Right atrium auricular region (tissue), 2 donors: ENCODE measurements at places on chromosomes 12 and 14.

- H3K4me3 ChIP-seq = no peak overlapping the region
- no peak overlapping the region for H3K27ac ChIP-seq
- H3K27me3 ChIP-seq = no peaks in the 10 kb centered on the region
- no peak for DNase-seq
- H3K4me1 ChIP-seq = no peaks in the 10 kb centered on the region
- no peaks in the 10 kb centered on the region for H3K36me3 ChIP-seq
These were observed 3.9 kb downstream of the RNASE11 start for GRCh38 chr14:20583908-20584307.

- H3K4me1 ChIP-seq = no peaks in the 10 kb centered on the region
- H3K36me3 ChIP-seq = no peaks in the 10 kb centered on the region
- H3K27ac ChIP-seq = peak overlapping the region; percentile 80
- H3K4me3 ChIP-seq = no peak overlapping the region
These were observed 161.8 kb upstream of the SLC38A2 start for GRCh38 chr12:46534327-46534840.

DNA sequence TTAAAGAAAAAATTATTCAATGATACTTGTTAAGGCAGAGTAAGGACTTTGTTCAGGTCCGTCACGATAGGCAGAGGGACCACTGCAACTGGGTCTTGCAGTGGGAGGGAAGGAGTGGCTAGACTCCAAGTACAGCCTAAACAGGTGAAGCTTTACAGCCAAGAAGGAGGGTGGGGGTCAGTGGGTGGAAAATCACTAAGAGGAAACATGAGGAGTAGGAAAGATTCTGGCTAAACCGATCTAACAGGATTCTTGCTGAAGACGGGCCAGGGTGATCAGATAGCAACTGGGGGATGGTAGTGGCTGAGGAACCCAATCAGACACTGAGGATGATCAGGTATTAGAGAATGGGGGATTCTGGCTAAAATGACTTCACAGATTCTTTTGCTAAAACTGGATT lies 100.2 kb downstream of the TTC7B start:
- DNase-seq = no peak
- H3K4me1 ChIP-seq = no peaks in the 10 kb centered on the region
- H3K27me3 ChIP-seq = no peaks in the 10 kb centered on the region
- peaks cover 9% of the 10 kb centered on the region for H3K36me3 ChIP-seq
- no peak overlapping the region for H3K27ac ChIP-seq

- H3K4me1 ChIP-seq = no peaks in the 10 kb centered on the region
- H3K36me3 ChIP-seq = no peaks in the 10 kb centered on the region
- H3K4me3 ChIP-seq = no peak overlapping the region
- no peak overlapping the region for H3K27ac ChIP-seq
- no peaks in the 10 kb centered on the region for H3K27me3 ChIP-seq
These were observed 363.5 kb downstream of the TMEM121 start for GRCh38 chr14:105889666-105890473.

DNA sequence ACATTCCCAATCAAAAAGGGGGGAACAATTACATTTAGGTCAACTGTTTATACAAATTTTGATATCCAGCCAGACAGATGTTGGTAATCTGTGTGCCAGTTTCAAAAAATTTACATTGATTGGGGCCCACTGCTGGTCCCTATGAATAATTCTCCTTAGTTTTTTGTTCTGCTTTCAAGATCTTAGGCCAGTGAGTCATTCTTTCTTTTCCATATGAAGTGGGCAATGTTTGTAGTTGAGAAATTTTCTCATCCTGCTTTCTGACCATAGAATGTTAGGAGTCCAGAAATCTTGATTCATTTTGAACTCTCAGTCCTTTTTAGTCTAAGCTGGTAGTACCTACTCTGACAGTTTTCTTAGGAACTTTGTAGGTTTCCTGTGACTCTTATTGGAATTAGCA lies 244.3 kb downstream of the DIO2 start:
- H3K27ac ChIP-seq = no peak overlapping the region
- H3K36me3 ChIP-seq = no peaks in the 10 kb centered on the region
- no peaks in the 10 kb centered on the region for H3K27me3 ChIP-seq
- no peak for DNase-seq

- no peak for DNase-seq
- no peaks in the 10 kb centered on the region for H3K36me3 ChIP-seq
- H3K27me3 ChIP-seq = no peaks in the 10 kb centered on the region
- H3K4me1 ChIP-seq = no peaks in the 10 kb centered on the region
These were observed at the start of gene GLI1 for GRCh38 chr12:57459750-57460467. TSS of gene GLI1 (plus strand) at chr12:57459785. CDS start at chr12:57463692, 3,907 bp downstream.

DNA sequence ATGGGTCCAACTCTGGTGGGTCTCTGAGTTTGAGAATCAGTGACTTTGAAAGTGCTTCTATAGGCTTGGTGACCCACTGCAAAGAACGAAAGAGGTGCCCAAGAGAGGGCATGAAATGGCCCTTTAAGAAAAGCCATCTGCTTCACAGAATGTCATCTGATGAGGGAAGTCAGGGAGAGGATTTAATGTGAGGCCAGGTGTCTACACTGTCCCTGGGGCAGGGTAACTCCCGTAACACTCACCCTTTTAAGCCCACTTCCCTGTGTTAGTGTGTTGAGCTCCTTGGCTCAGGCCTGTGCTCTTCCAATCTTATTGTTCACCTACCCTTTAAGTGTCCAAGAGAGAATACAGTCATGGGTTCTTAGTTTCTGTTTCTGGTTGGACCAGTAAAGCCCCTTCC lies 16.4 kb upstream of the SRSF5 start:
- no peak overlapping the region for H3K27ac ChIP-seq
- no peaks in the 10 kb centered on the region for H3K27me3 ChIP-seq
- no peaks in the 10 kb centered on the region for H3K36me3 ChIP-seq
- no peak overlapping the region for H3K4me3 ChIP-seq
- DNase-seq = no peak

- DNase-seq = peak; percentile 67
- H3K4me3 ChIP-seq = no peak within 1 kb of the TSS
- no peak within 1 kb of the TSS for H3K27ac ChIP-seq
- no peaks in the 10 kb centered on the region for H3K36me3 ChIP-seq
- H3K27me3 ChIP-seq = no peaks in the 10 kb centered on the region
These were observed at the start of gene SVOP for GRCh38 chr12:109020796-109021380. TSS of gene SVOP (minus strand) at chr12:109021068. CDS start at chr12:109020868, 200 bp downstream.

DNA sequence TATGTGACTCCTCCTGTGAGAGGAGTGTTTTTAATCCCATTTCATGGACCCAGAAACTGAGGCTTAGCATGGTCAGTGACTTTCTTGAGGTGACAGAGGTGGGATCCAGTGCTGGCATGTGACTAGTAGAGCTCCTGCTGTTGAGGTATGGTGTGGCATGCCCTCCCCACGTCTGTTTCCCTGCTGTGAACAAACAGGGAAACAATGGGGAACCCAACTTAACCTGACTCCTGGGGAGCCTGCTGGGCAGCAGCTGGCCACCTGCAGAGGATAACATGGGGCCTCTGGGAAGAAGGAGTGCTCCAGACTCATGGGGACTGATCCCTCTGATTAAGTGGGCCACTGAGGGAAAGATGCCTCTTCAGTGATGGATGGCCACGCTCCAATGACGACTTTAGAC lies 114.0 kb downstream of the BEGAIN start:
- no peak overlapping the region for H3K27ac ChIP-seq
- H3K27me3 ChIP-seq = no peaks in the 10 kb centered on the region
- DNase-seq = no peak
- H3K36me3 ChIP-seq = peaks cover under 1% of the 10 kb centered on the region

GRCh38 chr12:4025181-4026019 lies 152.2 kb upstream of the PARP11 start:
- H3K27me3 ChIP-seq = no peaks in the 10 kb centered on the region
- no peak overlapping the region for H3K27ac ChIP-seq
- H3K36me3 ChIP-seq = no peaks in the 10 kb centered on the region
- DNase-seq = no peak
- no peak overlapping the region for H3K4me3 ChIP-seq
- H3K4me1 ChIP-seq = no peaks in the 10 kb centered on the region

DNA sequence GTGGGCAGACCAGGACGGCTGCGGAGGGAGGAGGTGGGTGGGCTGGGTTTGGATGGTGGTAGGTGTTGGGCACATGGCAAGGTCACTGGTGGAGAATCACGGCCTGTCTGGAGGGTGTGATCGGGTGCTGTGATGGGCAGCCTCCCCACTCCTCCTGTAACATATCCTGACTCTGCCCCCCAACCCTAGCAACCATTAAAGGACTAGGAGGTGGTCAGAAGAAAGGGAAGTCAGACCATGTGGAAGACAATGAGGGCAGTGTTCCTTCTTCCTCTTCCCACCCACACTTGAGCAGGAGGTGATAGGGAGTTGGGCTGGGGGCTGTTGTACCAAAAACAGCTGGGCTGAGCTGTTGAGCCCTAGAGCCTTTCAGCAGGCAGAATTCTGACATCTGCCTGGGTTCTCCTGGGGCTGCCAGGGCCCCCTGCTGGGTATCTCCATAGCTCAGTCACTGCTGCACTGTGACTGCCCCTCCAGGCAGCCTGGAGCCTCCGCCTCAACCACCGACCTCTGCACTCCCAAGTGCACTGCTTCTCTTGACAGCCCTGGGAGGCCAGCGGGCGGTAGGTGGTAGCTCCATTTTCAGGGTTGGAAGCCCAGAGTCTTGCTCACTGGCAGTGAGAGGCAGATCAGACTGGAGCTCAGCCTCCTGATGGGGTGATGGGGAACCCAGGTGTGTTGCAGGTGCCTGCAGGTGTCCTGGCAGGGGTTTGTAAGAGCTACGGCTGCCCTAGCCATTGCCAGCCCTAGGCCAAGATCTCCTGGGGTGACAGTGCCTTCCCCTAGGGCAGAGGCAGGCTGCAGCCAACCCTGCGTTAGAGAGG lies 15.4 kb downstream of the VASH1 start:
- H3K4me3 ChIP-seq = no peak overlapping the region
- no peak for DNase-seq
- peaks cover 78% of the 10 kb centered on the region for H3K4me1 ChIP-seq
- H3K36me3 ChIP-seq = peaks cover 30% of the 10 kb centered on the region

- no peak overlapping the region for H3K4me3 ChIP-seq
- no peaks in the 10 kb centered on the region for H3K36me3 ChIP-seq
- no peak overlapping the region for H3K27ac ChIP-seq
- H3K4me1 ChIP-seq = peaks cover 4% of the 10 kb centered on the region
- no peak for DNase-seq
These were observed 596.1 kb downstream of the ETNK1 start for GRCh38 chr12:23221066-23221465.

GRCh38 chr14:39097159-39097558 lies 5.9 kb downstream of the SEC23A start:
- no peak overlapping the region for H3K4me3 ChIP-seq
- peaks cover 36% of the 10 kb centered on the region for H3K36me3 ChIP-seq
- peaks cover 34% of the 10 kb centered on the region for H3K4me1 ChIP-seq
- H3K27me3 ChIP-seq = no peaks in the 10 kb centered on the region
- DNase-seq = no peak

DNA sequence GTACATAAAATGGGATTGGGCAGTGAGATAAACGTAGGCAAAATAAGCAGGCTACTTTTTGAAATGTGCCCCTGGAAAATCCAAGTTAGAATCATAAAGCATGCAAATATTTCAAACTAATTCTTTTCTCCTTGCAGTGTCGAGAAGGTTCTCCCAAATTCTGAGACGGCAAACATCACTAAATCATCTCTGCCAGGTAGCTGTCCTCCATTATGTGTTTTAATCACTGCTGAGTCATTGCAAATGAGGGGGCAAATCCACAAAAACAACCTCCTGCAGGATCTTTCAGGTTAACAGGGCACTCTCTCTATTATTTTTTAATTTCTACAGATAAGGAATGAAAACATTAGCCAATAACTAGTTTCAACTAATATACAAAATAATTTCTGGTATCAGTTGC lies 63.2 kb upstream of the RIC8B start:
- no peaks in the 10 kb centered on the region for H3K4me1 ChIP-seq
- no peaks in the 10 kb centered on the region for H3K27me3 ChIP-seq
- no peak overlapping the region for H3K4me3 ChIP-seq
- no peaks in the 10 kb centered on the region for H3K36me3 ChIP-seq

DNA sequence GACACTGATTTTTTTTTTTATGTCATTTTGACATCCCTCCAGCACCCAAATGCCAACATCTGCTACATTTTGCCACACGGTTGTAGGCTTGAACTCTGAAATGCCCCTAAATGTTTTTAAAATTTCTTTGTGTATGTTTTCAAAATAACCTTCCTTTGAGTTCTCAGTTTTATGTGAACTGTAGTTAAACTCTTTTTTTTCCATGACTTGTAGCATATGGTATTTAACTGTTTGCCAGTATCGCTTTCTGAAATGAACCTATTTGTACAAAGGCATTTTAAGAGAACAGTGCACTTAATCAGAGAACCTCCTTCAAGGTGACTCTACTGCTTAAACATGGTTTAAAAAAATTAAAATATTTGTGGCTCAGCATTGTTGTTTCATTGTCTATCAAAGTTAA lies 61.5 kb downstream of the PDE3A start:
- H3K4me3 ChIP-seq = no peak overlapping the region
- no peaks in the 10 kb centered on the region for H3K4me1 ChIP-seq
- H3K27ac ChIP-seq = peak overlapping the region; percentile 23
- H3K36me3 ChIP-seq = no peaks in the 10 kb centered on the region

DNA sequence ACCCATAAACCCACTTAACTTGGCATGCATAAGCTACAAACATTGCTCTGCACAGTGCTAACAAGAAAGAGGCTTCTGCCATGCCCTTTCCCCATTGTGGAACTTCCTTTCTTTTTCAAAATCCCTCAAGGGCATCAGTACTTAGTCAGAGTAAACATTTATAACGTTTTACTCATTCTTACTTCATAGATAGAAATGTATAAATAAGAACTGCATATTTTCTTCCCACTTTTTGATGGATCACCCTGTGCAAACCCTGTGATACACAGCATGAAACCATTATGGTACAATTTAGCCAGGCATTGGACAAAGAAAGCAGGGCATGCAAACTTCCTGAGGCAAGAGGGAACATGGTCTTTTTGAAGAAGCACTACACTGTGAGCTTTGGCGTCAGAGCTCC lies 113.8 kb upstream of the FOXG1 start:
- H3K4me3 ChIP-seq = no peak overlapping the region
- H3K27ac ChIP-seq = no peak overlapping the region
- no peaks in the 10 kb centered on the region for H3K4me1 ChIP-seq

DNA sequence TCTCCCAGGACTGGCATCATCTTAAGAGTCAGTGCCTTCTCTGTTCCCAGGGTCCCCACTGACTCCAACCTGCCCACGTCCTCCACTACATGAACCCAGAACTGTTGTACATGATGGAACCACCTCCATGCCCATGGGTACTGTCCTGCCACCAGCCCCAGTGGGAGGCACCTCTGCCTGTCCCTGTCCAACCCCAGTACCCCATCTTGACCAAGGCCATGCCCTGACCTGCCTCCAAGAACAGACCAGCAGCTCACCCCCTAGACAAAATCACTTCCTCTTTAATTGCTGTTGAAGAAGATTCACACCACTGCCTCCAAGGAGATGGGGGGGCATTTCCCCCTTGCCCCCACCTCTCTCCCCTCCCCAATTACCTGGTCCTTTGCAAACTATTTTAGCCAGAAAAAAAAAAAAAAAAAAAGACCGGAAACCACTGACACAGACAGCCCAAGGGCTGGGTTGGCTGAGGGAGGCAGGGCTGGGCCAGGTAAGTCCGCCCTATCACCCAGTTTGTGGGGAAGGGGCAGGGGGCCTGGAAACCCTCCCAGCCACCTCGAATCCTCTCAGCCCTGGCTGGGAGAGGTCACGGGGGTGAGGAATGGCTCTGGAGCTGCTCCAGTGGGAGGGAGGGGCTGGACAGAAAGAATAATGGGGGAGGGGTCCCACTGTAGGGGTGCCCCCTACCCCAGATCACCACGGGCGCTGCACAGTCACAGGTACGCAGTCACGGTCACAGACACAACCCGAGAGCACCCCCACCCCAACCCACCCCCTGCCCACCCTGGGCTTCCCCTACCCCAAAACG lies 13.4 kb downstream of the AGAP2 start:
- H3K4me3 ChIP-seq = no peak overlapping the region
- no peaks in the 10 kb centered on the region for H3K27me3 ChIP-seq
- DNase-seq = peak; percentile 18
- peaks cover 25% of the 10 kb centered on the region for H3K4me1 ChIP-seq
